Fibroblast of lung (primary cell): ENCODE measurements at places on chromosomes 5 and 9.
A peak's percentile ranks its signal among the peaks of the same experiment; 100 is the strongest.

GRCh38 chr9:34170237-34170991, 8.4 kb upstream of the UBAP1 start:
- no peak for DNase-seq

- DNase-seq = peak; percentile 32
Observed at GRCh38 chr5:109921735-109922380, 232.1 kb downstream of the MAN2A1 start.

DNA sequence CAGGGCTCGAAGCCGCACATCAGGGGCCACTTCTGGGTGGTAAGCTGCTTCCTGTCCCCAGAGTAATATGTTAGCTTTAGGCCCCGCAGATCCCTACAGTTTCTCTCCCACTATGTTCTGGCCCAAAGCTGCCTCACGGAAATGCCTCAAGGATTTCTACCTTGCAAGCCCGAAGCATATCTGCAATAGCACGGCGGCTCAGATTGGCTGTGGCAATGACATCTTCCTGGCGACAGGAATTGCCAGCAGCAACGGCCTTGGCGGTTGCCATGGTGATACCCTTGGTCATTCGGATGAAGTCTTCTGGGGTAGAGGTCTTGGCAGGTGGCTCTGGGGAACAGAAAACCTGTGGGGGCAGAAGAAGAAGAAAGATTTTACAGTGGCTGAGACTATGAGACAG, 10.3 kb upstream of the TPM2 start:
- DNase-seq = no peak

DNA sequence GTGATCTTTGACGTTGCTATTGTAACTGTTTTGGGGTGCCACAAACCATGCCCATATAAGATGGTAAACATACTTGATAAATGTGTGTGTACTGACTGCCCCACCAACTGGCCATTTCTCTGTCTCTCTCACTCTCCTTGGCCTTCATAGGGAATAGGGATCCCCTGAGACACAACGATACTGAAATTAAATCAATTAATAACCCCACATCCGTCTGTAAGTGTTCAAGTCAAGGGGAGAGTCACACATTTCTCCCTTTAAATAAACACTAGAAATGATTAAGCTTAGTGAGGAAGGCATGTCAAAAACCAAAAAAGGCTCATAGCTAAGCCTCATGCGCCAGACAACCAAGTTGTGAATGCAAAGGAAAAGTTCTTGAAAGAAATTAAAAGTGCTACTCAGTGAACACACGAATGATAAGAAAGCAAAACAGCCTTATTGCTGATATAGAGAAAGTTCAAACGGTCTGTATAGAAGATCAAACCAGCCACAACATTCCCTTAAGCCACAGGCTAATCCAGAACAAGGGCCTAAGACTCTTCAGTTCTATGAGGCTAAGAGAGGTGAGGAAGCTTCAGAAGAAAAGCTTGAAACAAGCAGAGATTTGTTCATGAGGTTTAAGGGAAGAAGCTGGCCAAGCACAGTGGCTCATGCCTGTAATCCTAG, 111.1 kb downstream of the UGCG start:
- no peak for DNase-seq

DNA sequence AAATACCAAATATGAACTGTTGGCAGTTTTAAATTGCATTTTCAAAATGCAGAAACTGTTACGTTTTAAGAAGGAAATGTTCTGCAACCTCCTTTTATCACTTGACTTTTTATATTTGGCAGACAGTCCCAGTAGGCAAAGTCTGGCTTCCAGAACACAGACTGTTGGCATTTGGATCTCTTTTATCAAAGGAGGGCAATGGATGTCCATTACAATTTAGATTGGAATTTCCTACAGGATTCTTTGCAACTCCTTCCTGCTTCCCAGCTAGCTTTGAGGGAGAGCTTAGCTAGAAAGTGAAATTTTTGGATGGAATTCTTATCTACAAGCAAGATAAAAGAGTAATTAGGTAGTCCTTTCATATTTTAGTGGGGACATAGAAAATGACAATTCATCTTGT, 142.6 kb downstream of the SLF1 start:
- DNase-seq = no peak

- DNase-seq = peak; percentile 68
Observed at GRCh38 chr5:13921578-13921977, 22.9 kb downstream of the DNAH5 start.

- DNase-seq = peak; percentile 48
Observed at GRCh38 chr9:99024959-99025358, 80.0 kb upstream of the TGFBR1 start.

- DNase-seq = no peak
Observed at GRCh38 chr5:84113246-84114105, 271.2 kb downstream of the EDIL3 start.

- peak; percentile 61 for DNase-seq
Observed at GRCh38 chr5:92371889-92372235, 988.7 kb upstream of the ARRDC3 start.

- DNase-seq = no peak
Observed at GRCh38 chr9:79707589-79707988, 135.8 kb downstream of the TLE4 start.

DNA sequence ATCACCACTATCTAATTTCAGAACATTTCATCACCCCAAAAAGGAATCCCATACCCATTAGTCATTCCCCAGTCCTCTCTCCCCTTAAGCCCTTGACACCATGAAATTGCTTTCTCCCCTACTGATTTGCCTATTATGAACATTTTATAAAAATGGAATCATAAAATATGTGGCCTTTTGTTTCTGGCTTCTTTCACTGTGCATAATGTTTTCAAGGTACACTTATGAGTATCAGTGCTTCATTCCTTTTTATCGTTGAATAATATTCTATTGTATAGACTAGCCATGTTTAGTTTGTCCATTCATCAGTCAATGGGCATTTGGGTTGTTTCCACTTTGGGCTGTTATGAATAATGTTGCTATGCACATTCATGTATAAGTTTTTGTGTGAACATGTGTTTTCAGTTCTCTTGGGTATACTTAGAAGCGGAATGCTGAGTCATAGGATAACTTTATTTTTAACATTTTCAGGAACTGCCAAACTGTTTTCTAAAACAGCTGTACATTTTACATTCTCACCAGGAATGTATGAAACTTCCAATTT, 40.4 kb upstream of the FGF1 start:
- peak; percentile 94 for DNase-seq

GRCh38 chr9:93684806-93685543, 108.6 kb downstream of the PHF2 start:
- peak; percentile 16 for DNase-seq

DNA sequence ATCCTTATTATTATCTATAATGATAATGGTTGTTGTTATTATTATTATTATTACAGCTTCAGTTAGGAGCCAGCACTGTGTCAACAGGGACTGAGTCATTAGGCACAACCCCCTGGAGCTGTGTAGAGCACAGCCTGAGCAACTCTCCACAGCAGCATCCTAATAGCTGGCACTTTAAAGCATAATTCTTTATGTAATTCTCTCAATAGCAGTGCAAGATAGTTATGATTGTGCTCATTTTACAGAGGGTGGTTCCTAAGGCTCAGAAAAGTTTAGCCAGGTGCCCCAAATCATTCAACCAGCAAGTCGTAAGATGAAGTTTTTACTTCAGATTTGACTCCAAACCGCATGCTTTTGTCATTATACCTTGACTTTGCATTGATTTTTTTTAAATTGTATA, 390.3 kb downstream of the ANXA1 start:
- no peak for DNase-seq

DNA sequence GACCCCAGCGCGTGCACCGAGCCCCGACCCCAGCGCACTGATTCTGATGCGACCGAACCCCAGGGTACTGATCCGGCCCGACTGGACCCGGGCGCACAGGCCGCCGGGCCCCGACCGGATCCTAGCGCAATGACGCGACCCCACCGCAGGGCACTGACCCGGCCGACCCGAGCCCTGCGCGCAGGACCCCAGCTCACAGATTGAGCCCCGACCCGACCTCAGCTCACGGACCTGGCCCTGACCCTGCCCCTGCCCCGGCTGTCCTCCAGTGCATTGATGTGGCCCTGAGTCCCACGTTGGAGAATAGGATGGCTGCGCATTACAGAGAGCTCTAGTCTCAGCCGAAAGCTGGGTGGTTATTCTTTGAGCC, 438 bp downstream of the TRIP13 start:
- no peak for DNase-seq

DNA sequence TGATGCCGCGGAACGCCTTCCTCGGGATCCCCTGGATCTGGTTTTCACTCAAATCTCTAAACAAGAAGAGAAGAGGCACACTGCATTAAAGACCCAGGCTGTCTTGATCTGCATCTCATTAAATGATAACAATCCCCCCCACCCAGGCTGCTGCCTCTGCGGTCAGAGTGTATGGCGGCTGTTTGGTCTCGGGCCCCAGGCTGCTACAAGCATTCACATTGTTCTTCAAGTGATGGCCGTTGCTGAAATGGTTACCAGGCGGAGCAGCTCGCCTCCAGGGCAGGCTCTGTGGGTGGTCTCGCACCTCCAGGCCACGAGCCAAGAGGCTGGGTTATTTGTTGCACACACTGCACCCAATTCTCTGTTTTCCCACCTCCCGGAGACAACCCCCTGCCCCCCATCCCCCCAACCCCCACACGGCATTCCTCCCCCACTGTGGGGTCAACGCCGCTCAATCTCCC, 304.1 kb upstream of the PANK3 start:
- no peak for DNase-seq

DNA sequence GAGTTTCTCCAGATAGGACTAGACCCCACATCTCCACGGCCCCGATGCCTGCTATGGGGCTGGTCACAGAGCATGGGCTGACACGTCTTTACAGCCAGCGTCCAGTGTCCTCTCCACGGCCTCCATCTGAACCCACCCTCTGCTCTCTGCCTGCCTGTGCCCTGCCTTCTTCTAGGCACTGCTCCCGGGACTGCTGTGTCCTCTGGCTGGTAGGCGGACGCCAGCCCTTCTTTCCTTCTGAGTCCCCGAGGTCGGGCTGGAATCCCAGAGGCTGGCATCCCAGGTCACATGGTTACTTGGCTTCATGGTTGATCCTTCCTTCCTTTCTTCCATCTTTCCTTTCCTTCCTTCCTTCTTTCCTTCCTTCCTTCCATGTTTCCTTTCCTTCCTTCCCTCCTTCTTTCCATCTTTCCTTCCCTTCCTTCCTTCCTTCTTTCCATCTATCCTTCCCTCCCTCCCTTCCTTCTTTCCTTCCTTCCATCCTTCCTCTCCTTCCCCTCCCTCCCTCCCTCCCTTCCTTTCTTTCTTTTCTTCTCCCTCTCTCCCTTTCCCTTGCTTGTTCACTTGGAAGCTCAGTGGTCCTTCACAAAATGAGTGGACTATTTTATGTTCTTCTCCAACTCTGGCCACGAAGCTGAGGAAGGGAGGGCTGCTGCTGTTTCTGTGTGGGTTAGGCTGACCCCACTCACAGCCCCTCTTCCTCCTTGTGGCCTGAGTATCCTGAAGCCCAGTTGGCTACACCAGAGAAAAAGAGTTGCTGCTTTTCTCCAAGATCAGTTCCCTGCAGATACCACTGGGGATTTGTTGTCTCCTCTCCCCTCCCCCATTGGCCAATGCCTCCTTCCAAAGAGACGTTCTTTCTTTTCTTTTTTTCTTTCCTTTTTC, 66.8 kb upstream of the NEURL1B start:
- no peak for DNase-seq

DNA sequence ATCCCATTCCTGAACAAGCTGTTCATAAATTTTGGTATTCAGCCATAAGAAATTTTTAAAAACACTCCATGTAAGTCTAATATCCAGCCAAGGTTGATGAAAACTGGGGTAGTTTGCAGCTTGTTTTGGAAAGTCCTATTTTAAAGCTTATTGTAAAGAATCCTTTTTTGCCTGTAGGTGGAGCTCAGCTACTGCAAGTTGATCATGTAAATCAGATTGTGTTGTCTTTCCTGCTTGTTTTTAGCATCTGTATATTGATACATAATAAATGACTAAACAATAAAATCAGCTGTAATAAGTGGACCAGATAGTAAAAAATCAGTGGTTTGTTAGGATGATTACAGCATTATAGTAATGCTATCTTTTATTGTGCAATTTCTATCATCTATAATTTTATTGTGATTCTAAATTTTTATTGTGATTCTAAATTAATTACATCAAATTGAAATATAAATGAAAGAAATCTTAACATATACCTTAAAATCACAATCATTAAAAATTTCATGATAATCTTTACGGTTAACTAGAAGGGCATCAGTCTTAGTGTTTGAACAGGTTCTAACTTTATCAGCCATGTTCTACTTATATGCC, 42.4 kb downstream of the CWC27 start:
- peak; percentile 84 for DNase-seq

GRCh38 chr5:59140133-59140532, 557.3 kb downstream of the RAB3C start:
- DNase-seq = no peak

- DNase-seq = no peak
Observed at GRCh38 chr9:3740690-3741419, 215.1 kb upstream of the RFX3 start.

DNA sequence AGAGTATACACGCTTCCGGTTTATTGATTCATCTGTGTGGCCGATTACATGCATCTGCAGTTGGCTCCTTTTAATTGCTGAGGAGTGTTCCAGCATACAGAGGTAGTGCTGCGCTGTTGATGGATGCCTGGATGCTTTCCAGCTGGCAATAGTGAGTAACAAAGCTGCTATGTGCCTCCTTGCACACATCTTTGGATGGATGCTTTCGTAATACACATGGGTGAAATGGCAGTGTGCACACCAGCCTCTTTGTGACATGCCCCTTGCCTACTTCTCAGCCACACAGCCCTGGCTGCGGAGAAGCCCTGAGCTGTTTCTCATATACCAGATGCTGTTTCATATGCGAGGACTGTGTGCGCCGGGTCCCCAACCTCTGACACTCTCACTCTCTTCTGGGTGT, 151.0 kb downstream of the GADD45G start:
- DNase-seq = peak; percentile 89

DNA sequence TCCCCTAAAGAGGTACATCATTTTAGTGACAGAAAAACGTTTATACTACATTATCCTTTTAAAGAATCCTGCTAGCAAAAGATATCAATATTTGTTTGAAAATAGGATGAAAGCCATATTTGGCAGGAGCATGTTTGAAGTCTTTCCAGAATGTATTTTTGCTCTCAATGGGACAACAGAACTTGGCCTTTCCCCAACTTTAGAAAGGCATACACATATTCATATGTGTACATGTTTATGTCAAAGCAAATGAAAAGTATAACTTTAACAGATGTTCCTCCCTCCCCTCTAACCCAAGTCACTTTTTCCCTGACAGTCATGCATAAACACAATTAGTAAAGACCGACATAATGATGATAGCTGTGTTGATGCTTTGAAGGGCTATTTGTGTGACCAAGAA, 427.8 kb upstream of the CDH6 start:
- no peak for DNase-seq

GRCh38 chr5:134555890-134556311, 30.4 kb downstream of the JADE2 start:
- DNase-seq = peak; percentile 82

GRCh38 chr5:173866243-173866857, 21.8 kb upstream of the CPEB4 start:
- DNase-seq = no peak

GRCh38 chr5:78611126-78611605, 37.4 kb downstream of the LHFPL2 start:
- DNase-seq = no peak

- DNase-seq = peak; percentile 59
Observed at GRCh38 chr5:39500551-39501175, 75.9 kb upstream of the DAB2 start.
